ENCODE measurements at places on chromosomes 1 and 21.

DNA sequence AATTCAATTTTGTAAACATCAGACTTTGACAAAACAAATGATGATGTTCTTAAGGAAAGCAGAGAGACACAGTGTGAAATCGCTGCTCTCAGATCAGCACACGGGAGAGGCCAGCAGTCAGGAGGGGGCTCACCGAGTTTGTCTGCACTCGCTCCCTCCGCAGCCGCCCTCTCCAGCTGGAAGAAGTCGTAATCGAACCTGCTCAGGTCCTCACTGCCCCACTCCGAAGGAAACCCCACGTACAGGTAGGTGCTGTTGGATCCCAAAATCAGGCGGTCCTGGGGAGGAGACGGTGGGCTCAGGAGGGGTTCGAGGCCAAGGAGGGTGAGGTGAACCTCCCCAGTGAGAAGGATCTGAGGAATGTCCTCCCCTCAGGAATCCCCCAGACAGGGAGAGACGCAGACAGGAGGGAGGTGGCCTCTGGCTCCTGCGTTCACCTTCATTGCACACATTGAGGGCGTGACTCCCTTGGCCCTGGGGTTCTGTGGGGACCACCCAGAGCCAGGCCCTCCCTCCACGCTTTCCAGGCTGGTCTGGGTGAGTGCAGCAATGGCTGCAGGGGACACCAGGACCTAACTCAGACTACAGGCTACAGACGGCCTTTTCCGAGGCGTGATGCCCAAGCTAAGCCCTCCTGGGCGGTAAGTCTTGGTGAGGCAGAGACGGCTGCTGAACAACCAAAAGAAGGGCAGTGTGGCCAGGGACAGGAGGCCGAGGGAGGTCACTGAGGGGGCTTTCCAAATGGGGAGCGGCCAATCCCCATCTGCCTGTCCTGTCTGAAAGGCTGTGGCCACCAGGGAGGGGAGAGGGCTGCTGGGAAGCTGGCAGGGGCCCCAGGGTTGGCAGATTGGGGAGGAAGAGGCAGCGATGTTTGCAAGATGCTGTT, 65.5 kb downstream of the SCCPDH start:
- DNase-seq = no peak

GRCh38 chr1:3332043-3332442, 122.4 kb upstream of the ARHGEF16 start:
- no peak for DNase-seq

- no peak for DNase-seq
Measured at GRCh38 chr1:40477678-40478053, 576 bp downstream of the ZFP69 start.

DNA sequence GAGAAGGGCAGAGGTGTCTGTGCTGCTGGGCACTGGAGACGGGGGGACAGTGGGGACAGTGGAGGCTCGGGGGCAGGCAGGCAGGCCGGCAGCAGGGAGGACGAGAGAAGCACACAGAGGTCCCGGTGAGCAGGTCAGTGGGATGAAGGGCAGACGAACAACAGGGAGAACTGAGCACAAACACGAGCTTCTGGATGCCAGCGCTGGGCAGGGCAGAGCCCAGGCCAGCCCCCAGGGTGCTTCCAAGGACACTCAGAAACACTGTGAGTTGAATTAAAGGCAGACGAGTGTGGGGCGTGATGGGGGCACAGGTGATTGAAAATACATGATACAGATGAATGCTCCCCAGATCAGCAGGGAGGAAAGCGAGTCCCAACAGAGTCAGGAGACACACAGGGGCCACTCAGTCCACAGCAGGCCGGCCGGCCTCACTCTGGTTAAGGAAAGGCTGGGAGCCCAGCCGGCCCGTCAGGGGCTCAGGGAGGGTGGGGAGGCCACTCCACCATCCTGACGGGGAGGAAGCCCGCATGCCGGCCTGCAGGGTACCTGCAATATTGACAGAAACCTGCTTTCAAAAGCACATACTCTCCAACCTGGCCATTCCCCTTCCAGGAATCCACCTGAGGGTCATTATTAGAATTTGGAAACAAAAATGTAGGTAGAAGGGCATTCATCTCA, 14.1 kb downstream of the SLC19A1 start:
- no peak for DNase-seq

DNA sequence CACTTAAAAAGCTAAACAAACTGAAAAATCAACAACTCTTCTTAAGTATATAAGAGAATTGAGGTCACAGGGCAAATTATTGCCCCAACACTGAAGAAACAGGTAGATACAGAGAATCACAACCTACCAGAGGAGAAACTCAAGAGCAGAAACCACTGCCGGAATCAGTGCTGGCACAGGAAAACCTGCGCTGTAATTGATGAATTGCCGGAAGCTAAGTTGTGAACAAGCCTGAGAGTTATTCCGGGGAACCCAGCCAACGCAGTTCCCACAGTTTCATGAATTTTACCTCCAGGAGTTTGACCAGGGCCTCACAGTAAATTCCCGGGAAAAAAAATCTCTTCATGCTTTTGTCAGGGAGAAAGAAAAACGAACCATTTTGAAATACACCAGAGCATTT, 657.1 kb upstream of the BRINP3 start:
- DNase-seq = no peak

GRCh38 chr21:26933448-26933847, 33.4 kb downstream of the ADAMTS5 start:
- no peak for DNase-seq

- DNase-seq = no peak
Measured at GRCh38 chr1:219236933-219237610, 63.4 kb downstream of the LYPLAL1 start.

DNA sequence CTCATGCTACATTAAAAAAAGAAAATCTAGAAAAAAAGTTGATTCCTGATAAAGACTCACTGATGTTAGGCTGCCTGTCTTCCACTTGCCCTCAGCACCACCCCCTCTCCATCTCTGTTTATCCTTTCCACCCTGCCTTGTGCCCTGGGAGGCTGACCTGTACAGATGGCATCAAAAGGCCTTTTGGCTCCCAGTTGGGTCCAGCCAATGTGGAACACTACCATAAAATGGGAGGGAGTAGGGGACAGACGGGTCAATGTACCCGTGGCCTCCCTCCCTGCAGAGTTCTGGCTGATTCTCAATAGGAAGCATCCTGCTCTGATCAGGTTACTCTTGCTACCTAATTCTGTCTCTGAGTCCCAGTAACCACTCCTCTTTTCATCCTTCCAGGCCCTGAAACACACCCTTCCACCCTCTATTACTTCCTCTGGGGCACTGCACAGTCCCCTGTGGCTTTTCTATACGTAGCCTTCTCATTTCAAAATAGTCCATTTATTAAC, 300.0 kb downstream of the HHIPL2 start:
- no peak for DNase-seq

DNA sequence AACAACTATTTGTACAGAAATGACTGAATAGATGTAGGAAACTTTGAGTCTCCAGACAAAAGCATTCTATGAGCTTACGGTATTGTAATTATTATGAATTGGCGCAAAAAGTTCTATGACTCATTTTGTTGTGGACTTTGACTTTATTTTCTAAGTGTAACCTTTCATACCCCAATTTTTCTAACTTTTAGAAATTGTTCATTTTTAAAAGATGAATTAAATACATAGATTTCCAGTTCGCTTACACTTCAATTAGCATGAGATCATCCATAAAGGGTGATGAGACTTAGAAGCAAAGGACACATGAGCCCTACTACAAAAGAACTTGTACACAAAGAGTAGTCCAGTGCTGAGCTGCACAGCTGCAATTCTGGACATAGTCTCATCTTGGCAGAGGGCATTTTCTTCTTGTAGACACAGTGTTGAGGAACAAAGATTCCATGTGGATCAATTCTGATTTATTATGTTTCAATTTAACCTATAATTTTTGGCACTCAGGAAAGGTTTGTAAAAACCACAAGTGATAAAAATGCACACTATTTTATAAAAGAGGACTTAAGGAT, 431.1 kb downstream of the LRRIQ3 start:
- DNase-seq = no peak

GRCh38 chr21:35007348-35007747, 41.8 kb downstream of the RUNX1 start:
- DNase-seq = no peak

- DNase-seq = no peak
Measured at GRCh38 chr1:63119575-63120155, 202.7 kb upstream of the FOXD3 start.

GRCh38 chr1:214895011-214895600, 187.4 kb upstream of the KCNK2 start:
- no peak for DNase-seq

GRCh38 chr1:21664806-21665588, 4.2 kb downstream of the RAP1GAP start:
- no peak for DNase-seq

DNA sequence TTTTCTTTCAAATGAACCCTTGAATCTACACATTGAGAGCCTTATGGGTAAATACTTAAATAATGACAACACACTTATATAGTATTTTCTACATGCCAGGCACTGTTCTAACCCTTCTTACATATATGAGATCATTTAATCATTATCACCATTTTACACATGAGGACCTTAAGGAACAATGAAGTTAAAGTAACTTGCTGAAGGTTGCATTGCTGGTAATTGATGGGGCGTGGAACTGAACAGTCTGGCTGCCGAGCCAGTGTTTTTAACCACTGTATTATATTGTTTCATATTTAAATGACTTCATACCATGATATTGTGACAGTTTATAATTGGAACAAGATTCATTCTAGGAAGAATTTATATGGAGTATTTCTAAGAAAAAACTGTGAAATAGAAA, 111.9 kb upstream of the TENT5C start:
- DNase-seq = no peak

- DNase-seq = no peak
Measured at GRCh38 chr1:89892816-89893215, 72.0 kb downstream of the LRRC8D start.

DNA sequence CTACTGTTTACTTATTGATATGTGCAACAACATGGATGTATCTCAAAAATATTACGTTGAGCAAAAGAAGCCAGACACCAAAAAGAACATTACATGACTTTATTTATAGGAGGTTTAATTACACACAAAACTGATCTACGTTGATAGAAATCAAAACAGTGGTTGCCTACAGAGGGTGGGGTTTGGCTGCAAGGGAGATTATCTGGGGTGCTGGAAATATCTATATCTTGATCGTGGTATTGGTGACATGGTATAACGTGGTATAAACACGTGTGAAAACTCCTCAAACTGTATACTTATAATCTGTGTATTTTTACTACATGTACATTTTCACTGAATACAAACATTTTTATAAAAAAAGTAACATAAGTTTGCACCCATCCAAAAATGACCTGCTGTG, 38.9 kb downstream of the S1PR1 start:
- DNase-seq = no peak

- DNase-seq = no peak
Measured at GRCh38 chr1:65180977-65181376, 33.0 kb downstream of the AK4 start.

DNA sequence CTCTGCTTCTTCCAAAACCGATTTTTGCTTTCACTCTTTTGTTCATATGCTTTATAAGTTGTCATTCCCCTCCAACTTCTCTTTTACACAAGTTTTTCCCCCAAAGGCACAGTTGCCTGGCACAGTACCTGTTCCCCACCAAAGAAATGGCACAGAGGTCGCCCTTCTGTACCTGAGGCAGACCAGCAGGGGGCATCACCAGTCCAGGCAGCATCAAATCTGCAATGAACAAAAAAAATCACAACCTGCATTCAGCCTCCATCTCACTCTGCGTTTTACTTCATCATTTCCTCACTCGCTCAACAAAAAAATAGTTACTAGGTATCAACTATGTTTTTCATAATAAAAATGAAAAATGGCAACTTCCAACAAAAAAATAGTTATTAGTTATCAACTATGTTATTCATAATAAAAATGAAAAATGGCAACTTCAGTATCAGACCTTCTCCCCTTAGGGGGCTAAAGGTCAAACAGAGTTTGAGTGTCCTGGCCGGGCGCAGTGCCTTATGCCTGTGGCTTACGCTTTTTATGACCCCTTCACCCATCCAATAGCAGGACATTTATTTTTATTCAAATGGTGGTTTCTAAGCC, 4.1 kb downstream of the EIF2D start:
- DNase-seq = peak; percentile 27

GRCh38 chr21:26490771-26491170, 82.3 kb downstream of the CYYR1 start:
- DNase-seq = no peak

GRCh38 chr21:43694437-43695079, 24.4 kb upstream of the PDXK start:
- DNase-seq = no peak

DNA sequence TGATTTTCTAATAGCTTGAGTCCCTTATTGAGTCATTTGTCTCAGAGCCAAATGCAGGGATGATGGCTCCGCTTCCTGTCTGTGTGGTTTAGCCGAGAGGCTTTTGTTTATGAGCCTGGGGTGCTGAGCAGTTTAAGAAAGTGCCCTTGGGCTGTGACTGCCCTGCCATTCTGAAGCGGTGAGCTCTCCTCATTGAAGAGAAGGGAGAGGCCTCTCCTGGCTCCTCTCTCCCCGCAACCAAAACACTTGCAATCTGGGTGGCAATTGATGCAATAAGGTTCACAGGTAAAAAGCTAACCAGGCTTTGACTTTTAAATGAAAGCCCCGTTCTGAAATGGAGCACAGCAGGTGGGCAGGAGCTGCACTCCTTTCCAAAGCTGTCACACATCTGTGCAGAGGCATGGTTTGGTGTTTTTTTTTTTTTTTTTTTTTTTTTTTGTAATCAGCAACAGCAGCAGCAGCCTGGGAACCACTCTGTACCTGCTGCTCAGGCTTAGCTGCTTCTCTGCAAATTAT, 403.7 kb downstream of the SIPA1L2 start:
- DNase-seq = no peak

GRCh38 chr1:16905110-16905867, 9.5 kb downstream of the RNU1-2 start:
- DNase-seq = no peak

GRCh38 chr1:62177621-62178020, 17.0 kb upstream of the L1TD1 start:
- no peak for DNase-seq

DNA sequence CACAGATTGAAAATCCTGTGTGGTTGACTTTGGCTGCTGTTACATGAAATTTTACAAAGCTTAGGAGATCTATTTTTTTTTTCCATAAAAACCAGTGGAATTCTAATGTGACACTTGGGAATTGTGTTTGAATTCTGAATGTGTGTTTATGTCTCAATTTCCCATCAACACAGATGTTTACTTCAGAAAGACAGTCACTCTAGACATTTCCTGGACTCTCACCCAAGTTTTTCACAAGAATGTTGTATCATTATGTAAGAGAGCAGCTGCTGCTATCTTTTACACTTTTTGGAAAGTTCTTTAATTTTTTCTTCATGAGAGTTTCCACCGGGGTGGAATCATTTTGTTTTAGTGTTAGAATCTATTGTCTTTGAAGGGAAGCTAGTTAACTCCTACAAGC, 210.1 kb downstream of the GIPC2 start:
- no peak for DNase-seq

DNA sequence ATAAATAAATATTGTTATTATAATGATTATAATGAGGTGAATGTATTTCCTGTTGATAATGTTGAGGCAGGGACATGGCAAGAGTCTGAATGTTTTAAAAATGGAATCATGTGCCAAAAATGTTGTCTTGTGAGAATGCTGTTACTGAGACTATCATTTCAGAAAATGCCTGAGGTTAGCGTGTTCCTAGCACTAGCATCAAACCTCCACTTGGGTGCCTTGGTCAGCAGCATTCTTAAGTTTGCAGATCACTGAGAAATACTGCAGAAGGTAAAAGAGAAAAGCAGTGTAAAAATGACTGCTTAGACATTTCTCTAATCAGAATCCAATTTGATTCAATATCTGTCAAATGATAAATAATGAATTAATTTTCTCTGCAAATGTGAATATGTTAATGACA, 50.8 kb downstream of the OLFM3 start:
- no peak for DNase-seq

GRCh38 chr1:235246022-235246948, 81.7 kb downstream of the ARID4B start:
- DNase-seq = no peak

GRCh38 chr1:106753066-106753465, 303.4 kb upstream of the PRMT6 start:
- no peak for DNase-seq
